Inflammatory macrophage (primary cell): ENCODE measurements at places on chromosomes 12 and 14.

GRCh38 chr14:102238131-102238530 lies 66.8 kb downstream of the MOK start:
- no peak for DNase-seq

GRCh38 chr12:11812586-11813437 lies 163.3 kb downstream of the ETV6 start:
- DNase-seq, result peak; percentile 28

DNA sequence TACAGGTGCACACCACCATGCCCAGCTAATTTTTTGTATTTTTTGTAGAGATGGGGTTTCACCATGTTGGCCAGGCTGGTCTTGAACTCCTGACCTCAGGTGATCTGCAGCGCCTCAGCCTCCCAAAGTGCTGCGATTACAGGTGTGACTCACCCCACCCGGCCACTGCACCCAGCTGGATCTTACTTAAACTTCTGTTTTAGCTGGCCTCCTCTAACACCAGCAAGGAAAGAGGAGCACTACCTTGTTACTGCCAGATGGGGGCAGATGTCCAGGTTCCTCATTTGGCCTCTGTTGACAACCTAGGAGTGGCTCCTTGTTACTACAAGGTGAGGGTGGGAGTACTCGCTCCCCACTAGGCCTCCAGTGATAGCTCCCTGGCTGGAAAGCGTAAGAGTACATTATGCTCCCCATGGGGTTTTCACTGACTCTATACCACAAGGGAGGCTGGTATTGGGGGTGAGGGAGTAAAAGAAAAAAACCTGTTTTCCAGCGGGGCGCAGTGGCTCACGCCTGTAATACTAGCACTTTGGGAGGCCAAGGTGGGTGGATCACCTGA lies 13.2 kb upstream of the ARF6 start:
- peak; percentile 76 for DNase-seq

DNA sequence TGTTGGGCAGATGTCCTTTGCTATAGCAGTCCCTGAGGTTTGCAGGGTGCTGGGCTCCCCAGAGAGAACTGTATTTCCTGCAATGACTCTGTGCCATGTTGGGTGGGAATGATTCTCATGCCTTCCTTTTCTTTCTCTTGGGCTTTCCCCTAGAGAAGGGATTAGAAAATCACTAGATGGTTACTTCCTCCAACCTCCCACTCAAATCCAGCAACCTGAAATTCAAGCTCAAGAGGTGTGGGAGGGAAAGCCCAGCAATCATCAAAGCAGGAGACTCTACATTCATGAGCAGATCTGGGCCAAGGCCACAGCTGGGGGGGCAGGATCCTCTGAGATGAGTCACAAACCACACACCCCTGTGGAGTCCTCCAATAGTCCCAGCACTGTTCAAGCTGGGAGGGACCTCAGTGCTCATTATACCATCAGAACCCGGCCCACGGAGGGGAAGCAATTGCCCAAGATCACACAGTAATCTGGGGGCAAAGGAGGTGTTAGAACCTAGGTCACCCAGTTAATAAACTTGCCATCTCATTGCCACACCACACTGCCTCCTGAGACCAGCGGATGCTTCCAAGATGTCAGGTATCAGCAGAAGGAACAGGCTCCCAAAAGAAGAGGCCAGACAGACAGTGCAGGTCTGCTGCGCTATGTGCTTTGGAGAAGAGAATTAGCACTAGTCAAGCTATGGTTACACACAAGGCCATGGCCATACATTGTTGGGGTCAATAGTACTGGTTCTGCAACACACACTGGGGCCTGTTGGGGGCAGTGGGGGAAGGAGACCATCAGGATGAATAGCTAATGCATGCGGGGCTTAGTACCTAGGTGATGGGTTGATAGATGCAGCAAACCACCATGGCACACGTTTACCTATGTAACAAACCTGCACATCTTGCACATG lies 65.7 kb downstream of the TTC9 start:
- DNase-seq, result peak; percentile 91

- no peak for DNase-seq
These were observed 127.6 kb upstream of the FSCB start for GRCh38 chr14:44634692-44635091.
